NCI-H524 treated with DMSO at 0.1 percent for 48 hours (cell line): ENCODE measurements at places on chromosomes 3 and 15.

DNA sequence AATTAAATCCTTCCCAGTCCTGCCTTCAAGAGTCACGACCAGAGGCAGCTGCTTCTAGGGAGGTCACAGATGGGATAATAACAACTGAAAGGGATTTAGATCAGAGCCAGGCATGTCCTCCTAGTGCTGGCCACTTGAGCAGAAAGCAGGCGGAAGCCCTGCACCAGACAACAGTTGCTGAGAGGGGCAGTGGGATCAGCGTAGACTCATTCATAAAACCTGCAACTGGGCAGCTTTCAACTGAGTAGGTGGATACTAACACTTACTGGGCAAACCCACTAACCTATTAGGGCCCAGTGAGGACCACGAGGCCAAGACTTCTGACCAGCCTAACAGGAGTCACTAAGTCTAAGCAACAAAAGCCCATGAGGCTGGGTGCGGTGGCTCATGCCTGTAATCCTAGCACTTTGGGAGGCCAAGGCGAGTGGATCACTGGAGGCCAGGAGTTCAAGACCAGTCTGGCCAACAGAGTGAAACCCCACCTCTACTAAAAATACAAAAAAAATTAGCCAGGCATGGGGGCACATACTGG is 67.0 kb downstream of the DAPK2 start:
- DNase-seq = peak; percentile 94

- DNase-seq = no peak
Observed at GRCh38 chr3:157573281-157573680, 70.1 kb upstream of the VEPH1 start.

DNA sequence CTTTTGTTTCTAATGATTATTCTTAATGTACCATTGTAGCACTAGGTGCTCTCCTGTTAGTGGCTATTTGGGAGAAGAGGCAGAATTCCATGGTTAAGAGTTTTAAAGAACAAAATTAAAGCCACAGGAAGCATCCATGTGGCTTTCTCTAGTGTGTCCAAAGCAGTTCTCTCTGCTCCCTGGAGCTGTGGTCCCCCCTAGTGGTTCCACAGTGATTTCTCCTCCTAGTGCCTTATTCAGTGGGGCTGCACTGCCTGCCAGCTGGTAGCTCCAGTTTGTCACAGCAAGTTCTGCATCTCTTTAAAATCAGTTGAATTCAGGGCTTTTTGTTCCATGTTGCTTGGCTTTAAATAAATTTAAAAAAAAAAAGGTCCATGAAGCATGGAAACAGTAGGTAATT is 39.6 kb upstream of the FAM98B start:
- DNase-seq = no peak

DNA sequence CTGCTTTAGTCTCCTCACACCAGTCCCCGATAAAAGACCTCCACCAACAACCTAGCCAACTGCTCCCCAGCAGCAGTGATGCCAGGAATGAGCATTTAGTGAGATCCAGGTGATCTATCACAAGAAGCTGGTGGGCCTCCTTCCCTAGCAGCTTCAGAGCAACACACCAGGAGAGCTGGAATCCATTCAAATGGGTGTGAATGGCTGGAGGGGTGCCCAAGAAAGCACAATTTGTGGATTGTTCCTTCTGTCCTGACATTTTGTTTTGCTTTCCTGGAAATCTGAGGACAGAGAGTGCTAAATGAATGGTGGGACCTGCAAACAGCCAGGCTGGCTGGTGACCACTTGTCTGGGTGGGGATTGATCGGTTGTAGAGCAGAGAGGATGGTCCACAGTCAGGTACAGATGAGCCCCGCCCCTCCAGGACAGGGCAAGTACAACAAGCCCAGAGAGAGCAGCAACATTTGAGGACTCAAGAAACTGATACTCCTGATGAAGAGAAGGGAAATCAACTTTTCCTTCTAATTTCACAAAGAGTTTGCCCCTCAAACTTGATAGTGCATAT is 316.8 kb downstream of the VPS13C start:
- DNase-seq = no peak

DNA sequence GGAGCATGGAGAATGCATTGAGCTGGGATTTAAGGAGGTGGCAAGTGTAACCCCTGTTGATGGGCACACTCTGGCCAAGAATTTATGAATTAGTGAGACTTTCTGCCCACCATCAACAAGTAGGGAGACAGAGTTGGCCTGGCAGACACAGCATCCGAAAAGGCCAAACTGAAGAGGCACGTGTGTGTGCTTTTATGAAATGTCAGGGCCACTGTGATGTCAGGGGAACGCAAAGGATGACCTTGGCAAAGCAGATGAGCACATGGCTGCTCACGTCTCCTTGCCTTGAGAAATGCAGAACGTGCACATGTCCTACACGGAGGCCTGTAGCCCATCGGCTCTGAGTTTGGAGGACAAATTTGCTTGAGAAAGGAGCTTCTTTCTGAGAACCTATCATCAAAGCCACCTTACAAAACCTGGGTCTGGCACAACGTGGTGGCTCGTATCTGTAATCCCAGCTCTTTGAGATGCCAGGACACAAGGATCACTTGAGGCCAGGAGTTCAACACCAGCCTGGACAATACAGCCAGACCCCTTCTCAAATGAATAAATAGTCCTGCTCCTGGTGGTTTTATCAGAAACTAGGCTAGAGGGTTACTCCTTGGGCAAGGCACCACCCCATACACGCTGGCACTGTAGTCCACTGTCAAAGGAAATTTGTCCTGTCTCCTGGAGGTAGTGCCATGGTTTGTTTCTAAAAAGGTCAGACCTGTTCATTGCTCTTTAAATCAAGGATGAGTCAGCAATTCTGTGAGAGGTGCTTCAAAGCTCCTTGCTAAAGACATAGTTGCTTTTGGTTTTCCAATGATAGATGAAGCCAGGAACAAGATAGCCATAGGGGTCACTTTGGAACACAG is 941 bp upstream of the SH3BP5 start:
- no peak for DNase-seq

DNA sequence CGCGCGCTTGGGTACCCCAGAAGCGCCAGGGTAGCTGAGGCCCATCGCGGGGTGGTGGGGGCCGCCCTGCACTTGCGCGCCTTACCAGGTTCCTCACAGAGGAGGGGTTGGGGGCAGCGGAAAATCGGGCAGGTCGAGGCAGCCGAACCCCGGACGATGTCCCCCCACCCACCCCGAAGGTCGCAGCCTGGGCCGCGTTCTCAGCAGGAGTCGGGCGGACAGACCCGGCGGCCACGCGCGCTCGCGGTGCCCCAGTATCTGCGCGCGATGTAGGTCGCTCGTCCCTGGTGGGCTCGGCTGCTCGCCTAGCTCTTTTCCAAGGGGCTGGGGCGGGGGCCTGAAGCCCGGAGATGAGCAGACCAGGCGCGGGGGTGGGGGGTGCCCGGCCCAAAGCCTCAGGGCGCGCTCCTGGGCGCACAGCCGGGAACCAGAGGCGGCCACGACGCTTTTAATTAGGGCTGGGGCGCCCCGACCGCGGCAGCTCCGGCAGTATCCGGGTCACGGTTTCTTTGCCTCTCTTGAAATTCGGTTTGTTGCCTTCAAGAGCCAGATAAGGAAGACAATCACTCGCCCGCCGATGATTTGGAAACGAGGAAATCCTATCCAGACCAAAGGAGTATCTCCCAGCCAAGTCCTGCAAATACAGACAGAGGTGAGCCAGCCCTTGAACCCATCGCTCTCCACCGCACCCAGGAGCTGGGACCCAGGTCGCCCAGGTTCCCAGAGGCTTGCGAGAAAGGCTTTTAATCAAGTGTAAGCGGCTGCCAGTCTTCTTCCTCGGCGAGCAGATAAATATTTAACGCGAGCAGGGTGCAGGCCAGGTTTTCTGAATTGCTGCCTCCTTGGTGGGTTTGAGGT is 4.6 kb downstream of the SKOR1 start:
- DNase-seq = no peak

DNA sequence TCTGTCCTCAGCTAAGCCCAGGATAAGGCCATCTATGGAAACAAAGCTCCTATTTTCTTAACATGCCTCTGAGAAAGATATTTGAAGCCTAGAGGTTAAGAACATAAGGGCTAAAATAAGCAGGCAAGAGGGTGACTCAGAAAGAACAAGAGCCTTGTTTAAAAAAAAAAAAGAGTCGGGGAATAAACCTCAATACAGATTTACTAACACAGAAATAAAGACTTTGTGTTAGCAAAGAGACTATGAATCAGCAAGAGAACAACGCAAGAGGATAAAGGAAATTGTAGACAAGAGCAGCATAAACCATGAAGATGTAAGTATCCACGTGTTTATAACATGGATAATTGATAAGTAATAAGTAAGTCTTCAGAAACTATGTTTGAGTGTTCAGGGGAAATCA is 36.0 kb downstream of the RAB27A start:
- no peak for DNase-seq
